Kidney capillary endothelial cell (primary cell): ENCODE measurements at places on chromosomes 6 and 20.
A peak's percentile ranks its signal among the peaks of the same experiment; 100 is the strongest.

DNA sequence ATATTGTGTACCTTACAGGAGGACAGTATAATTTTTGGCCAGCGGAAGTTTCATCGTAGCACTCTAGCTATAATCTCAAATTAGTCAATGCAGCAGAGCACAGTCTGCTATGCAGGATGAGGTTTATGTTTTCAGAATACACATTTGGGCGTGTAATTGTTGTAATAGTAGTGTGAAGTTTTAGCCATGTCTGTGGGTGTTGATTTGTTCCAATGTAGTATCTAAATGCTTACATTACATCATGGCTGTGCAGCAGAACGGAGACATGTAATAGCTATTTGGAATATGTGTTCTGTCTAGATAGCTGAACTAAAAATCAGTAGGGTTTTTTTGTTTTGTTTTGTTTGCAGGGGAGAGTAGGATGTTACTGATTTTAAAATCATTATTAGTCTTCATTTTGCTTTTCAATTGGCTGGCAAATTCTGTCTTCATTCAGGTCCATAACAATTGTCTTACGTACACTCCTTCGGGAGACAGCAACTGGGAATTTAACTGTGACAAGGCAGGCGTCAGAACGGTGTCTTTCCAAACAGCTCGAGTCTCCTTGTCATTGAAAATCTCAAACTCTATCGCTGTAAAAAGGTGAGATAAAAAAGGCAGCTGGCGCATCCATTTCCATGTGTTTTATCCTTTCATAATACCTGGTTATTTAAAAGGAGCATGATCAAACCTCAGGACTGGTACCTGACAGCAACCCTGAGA is 65.1 kb upstream of the CDH4 start:
- no peak for DNase-seq

- no peak for DNase-seq
These were observed 48.7 kb downstream of the KCTD20 start for GRCh38 chr6:36491378-36491965.

- DNase-seq = no peak
These were observed 159.9 kb upstream of the PCSK2 start for GRCh38 chr20:17066902-17067301.

DNA sequence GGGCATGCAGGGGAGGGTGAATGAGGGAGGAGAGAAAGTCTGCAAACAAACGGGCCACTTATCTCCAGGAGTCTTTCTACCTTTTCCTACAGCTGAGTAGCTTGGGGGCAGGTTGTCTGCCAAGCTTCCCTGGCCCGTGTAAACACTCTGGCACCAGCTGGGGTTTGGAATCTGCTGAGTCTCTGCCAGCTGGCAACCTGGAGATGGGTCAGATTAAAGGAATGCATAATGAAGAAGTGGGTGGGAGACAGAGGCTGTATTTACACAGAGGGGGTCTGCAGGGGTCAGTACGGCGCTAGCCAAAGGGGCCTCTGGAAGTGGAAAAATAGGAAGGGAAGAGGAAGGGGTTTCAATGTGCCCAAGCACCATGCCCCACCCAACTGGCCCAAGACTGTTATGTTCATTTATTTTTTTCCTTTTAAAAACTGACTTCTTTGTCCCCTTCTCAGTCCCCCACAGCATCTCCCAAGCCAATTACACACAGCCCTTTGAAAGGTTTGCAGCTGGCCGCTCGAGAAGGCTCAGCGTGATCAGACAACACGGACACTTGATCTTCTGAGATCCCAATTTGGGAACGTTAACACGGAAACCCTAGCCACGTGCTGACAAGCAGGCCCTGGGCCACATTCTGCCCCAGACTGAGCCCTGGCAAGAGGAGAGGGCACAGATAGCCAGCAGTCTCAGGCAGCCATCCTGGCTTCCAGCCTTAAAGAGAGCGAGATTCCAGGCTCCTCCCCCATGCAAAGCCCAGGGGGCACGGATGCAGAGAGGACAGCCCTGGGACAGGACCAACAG is 25.2 kb downstream of the TRAM2 start:
- DNase-seq = peak; percentile 41

GRCh38 chr20:40294175-40294574 is 394.9 kb downstream of the MAFB start:
- DNase-seq = no peak

DNA sequence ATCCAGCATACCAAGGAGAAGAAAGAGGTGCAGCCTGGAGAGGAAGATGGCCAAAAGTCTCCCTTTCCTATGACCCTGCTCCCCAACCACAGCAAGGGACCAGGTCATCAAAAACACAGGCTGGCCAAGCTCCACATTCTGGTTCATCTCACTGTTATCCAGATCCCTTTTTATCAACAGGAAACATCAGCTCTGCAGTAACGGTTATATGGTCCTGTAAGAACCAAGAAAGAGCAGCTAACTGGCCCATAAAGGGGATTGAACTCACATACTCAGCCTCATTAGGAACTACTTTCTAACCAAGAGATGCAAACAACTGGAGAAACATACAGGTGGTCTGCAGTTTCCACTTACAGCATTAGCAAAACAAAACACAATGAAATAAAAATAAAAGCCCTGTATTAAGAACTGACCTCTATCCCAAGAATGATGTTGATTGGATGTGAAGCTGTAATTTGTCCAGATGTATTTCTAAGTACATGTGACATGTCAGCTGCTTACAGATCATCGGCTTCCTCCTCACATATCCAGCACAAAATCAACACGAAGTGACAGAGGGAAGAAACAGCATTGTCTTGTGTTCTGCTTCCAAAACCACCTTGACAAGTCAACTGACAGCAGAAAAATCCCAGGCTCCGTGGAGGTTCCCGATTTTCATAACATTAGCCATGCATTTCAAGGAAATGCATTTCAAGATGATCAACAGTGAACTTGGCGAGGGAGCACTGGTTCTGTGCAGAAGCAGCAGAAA is 557.2 kb upstream of the AGPAT4 start:
- DNase-seq = no peak

DNA sequence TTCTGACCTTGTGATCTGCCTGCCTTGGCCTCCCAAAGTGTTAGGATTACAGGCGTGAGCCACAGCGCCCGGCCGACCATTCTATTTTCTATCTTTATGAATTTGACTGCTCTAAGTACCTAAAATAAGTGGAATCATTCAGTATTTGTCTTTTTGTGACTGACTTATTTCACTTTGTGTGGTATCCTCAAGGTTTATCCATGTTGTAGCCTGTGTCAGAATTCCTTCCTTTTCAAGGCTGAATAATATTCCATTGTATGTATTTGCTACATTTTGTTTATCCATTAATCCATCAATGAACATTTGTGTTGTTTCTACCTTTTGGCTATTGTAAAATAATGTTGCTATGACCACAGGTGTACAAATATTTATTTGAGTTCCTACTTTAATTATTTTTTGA is 4.9 kb upstream of the TJAP1 start:
- DNase-seq = no peak

DNA sequence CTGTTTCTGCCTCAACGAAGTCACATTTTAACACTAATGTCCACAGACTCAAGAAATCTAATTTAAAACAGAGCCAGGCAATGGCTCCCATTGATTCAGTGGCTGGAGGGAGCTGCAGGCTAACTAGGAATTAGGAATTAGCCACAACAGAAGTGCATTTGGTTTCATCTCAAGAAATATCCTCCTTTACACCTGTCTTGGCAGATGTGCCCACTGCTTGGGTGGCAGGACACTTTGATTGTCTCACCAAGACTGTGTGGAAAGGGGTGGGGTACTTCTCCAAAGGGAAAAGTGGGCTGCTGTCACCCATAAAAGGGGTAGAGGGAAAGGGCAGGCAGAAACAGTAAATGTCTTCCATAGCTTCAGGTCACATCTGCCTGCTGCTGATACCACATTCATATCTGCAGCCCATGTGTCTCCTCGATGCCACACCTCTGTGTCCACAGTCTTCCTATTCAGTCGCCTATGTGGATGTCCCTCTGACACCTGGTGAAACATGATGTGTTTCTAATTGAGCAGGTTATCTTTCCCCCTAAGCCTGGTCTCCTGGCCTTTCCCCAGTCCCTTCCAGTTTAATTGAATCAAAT is 10.9 kb upstream of the OSER1 start:
- no peak for DNase-seq

GRCh38 chr20:52402950-52403349 is 211.4 kb upstream of the ZFP64 start:
- DNase-seq = no peak

DNA sequence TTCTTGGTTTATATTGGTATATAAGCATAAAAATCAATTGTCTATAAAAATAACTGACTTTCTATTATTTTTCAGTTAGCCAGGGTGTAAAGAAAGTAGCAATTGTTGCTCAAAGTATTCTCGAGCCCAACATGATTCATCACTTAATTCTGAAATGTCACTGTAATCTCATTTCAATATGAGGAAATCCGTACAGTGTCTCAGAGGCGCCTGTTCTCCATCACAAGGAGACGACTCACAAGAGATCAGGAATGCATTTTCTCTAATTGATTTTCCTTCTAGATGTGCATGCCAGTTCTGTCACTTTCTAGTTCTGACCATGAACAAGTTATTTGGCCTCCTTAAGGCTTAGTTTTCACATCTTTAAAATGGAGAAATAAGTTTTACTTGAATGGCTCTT is 753.1 kb downstream of the MAFB start:
- peak; percentile 10 for DNase-seq

GRCh38 chr20:33670715-33671499 is 3.3 kb downstream of the NECAB3 start:
- no peak for DNase-seq

DNA sequence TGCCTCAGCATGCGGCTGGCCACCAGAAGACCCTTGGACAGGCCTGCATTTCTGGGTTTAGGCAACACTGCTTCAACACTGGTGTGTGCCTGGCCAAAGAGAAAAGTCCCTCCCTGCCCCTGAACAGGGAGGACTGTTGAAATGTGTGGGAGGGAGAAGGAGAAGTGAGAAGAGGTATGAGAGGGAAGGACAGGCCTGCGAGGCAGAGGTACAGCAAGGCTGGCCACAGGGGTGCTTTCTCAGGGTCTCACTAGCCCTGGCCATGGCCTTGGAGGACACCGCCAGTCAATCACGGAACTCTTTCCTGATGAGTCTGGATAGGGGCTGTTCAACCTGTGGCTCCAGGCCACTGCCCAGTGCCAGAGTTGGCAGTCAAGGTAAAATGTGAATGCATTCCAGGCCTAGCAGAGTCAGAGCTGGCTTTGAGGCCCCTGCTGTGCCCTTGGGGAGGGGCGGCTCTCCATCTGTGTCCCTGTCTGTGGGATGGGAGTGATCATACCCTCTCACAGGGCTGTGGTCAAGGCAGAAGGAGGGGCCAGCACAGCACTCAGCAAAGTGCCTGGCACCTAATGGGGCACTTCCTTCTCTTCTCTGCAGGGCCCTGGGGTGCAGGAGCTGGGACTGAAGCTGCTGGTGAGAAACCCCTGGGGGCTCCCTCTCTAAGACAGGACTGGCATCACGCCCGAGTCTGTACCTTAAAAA is 43.2 kb upstream of the CDH22 start:
- DNase-seq = no peak

DNA sequence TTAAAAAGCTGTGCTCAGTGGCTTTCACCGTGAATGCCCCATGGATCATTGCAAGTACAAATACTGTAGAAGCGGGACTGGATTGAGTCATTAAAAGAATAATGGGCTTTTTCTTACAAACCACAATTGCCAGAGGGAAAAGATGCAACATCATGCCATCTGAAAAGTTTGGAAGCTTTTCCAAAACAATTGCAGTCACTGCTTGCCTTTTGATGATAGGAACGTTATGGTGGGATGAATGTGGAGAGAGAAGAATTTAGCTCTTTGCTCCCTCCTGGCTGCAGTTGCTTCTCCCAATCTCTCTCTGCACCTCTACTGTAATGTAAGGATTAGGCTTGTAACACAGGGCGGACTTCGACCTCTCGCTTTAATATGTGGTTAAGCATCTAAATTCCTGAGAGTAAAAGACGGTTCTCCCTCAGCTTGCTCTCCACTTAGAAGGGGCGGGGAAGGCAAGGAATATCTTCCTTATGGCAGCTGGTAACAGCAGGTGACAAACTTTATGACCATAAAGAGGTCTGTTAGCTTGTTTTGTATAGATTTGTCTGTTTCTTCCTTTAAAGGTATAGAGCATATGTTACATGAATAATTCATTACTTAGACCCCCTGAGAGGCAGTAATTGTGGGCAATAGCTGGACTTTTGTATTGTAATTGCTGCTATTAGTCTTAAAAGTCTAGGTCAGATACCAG is 376.1 kb downstream of the UTRN start:
- DNase-seq = no peak

DNA sequence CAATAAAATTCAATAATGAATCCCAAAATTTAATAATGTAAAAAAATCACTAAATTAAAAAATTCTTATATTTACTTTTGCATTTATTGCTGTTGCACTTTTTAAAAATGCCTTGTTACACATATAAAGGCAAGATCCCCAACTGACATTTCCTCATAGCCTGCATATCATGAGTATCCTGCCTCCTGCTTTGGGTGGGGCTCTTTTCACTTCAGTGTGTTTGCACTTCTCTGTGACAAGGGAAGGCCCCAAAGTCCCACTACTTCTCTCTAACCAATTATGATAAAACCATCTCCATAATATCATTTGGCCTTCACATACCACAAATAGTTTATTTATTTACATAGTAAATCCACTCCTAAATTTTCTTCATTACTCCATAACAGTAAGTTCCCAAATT is 446.1 kb upstream of the MARCKS start:
- DNase-seq = peak; percentile 24

GRCh38 chr20:9616833-9617461 is 102.6 kb downstream of the LAMP5 start:
- DNase-seq = peak; percentile 67

DNA sequence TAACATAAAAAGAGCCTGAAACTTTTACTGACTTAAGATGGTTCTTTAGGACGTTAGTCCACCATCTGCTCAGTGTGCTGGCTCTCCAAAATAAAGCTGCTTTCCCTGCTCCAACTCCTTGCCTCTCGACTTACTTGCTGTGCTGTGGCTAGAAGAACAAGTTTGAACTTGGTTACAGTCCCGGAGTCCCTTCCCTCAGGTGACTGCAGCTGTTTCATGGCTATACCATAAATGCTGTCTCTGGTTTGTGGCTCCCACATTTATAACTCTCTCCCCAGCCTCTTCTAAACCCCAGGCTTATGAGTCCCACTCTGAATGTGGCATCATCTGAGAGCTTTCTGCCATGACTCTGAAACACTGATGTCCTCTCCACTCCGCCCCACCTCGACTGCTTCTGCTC is 306.4 kb upstream of the PRND start:
- no peak for DNase-seq

DNA sequence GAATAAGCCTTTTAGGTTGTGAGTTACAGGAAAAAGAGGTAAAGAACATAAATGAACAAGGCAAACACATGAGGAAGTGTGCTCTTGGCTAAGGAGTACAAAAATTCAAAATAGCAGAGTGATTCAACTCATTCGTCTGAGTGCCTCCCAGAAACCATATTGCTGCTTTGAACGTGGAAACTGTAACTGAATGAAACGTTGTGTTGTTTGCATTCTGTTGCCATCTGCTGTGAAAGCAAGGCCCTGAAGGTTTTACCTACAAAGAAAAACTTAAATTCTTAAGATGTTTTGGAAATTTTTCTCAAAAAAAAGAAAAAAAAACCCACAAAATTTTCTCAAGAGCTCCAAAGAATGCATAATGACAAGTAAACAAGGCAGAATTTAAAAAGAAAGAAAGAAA is 375.4 kb upstream of the HS3ST5 start:
- no peak for DNase-seq

GRCh38 chr6:158006821-158007570 is 25.3 kb downstream of the SYNJ2 start:
- no peak for DNase-seq
